Activated CD4-positive, alpha-beta T cell treated with anti-CD3 and anti-CD28 coated beads, Interleukin-2, amount 10 ng/mL, durations not matched to agents 7 days and 5 days (primary cell): ENCODE measurements at places on chromosomes 12 and 14. TPM values are rescaled to one million over a fixed set of nuclear protein-coding genes. Genes with fewer than 3 reads are reported as not detected.
A peak's percentile ranks its signal among the peaks of the same experiment; 100 is the strongest.

GRCh38 chr12:39010406-39010805, 105.0 kb upstream of the CPNE8 start:
- DNase-seq: no peak

GRCh38 chr14:78088916-78089315, 81.3 kb upstream of the NRXN3 start:
- DNase-seq: no peak

- DNase-seq: peak; percentile 89
Measured at GRCh38 chr12:121209624-121210572, at the start of gene P2RX4. Gene P2RX4, plus strand, starts transcription at chr12:121210129. Its CDS starts 36 bp downstream, at chr12:121210165.

- DNase-seq: no peak
Measured at GRCh38 chr14:90676912-90677311, 139.3 kb downstream of the TTC7B start.

- DNase-seq: no peak
Measured at GRCh38 chr12:50050410-50051098, 6.8 kb upstream of the ASIC1 start.

GRCh38 chr14:76926521-76927251, 100.5 kb downstream of the LRRC74A start:
- peak; percentile 88 for DNase-seq

DNA sequence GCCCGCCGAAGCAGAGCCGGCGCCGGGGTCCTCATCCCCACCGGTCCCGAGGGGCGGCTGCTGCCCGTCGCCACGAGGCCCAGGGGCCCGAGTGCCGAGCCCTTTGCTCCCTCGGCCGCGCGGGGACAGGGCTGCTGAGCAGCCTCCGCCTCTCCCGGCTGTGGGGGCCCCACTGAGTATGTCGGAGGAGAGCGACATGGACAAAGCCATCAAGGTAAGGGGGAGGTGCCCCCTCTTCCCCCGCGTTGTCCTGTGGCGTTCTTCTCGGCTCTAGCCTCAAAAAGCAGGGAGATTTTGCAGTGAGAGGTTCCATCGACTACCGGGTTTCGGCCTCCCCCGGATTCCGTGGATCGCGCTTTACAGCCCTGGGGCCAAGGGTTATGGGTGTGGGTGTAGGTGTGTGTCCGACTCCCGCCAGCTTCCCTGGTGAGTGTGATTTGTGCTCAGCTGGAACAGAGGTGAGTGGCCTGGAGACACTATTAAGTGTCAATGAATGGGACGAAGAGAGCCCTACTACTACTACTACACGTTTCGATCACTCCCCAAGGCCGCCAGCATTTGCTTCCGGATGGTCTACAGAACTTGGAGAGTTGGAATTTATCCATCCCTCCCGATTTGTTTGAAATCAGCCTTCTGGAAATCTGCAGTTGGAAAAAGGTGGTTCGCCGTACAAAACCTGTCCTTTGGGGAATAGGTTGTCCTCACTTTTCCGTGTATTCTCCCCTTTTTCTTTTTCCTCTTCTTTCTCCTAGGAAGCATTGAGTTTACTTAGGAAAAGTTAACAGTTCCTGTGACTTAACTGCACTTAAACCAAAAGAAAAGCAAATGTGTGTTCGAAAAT, 748 bp downstream of the MAPKAPK5 start:
- DNase-seq: no peak

DNA sequence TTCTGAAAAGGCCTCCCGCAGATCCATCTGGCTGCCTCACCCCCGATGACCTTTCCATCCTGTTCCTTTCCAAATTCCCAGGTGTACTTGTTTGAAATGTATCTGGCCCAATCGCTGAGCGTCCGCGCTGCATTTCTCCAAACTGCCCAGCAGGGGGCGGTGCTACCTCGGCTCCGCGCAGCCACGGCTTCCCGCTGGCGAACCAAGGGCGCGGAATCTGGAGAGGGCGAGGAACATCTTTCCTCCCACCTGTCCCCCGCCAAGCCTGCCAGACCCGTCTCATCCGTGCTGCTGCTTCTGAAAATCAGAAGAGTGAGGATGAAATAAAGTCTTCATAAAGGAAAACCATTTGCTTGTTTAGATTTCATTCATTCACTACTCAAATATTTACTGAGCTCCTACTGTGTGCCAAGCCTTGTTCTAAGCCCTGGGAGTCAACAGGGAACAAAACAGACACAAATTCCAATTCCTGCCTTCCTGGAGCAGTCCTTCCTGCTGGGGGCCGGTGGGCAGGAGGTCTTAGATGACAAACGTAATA, 16.8 kb upstream of the MYL2 start:
- peak; percentile 55 for DNase-seq

DNA sequence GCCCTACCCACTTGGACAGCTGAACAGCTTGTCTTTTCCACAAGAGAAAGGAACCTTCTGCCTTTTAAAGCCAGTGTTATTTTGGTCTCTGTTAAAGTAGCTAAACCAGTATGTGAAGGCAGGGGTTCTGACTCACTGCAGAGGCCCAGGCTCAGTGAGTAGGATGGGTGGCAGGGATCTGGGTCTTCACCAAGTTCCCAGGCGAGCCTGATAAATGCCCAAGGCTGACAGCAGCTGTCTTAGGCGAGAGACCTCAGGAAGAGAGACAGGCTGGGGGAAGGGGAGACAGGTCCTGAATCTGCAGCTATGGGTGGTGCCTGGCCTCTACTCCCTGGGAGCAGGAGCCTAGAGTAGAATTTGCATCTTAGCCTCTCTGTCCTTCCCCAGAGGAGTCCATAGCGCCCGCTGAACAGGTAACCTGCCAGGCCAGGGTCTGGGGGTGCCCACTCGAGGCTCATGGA, 18.1 kb upstream of the KIF26A start:
- no peak for DNase-seq

DNA sequence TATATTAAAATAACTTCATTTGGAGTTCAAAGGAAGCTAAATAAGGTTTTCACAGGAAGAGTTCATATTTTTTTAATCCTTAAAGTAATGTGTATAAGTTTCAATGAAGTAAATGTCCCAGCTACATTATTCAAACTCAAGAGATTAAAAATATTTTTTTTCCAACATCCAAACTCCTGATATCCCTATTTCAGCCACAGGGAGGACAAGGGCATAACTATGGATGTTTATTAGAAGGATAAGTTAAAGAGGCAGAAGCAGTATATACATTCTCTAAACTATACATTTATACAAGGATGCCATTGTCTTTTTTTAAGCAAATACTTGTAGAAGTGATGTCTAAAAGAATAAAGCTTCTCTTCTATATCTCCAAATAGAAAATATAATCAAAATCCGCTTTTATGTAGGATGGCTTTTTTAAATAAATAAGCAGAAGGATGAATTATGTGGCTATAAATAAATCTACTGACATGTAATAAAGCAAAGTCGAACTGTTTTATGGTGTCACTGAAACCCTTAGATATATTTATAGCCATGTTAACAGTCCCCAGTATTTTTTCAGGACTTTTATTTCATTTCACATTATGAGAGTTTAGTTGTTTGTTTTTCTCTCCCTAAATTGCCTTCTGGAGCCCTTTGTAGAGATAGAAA, 936.5 kb downstream of the DIO2 start:
- no peak for DNase-seq

ENDOU gene
- total RNA-seq: not detected

TMEM63C gene
- total RNA-seq: 0.29 TPM

DNAL1 gene
- 7.7 TPM for total RNA-seq

ST8SIA1 gene
- 0.62 TPM for total RNA-seq
